T-cell (primary cell): ENCODE measurements at places on chromosomes 5 and 9.
A peak's percentile ranks its signal among the peaks of the same experiment; 100 is the strongest.

- no peak for DNase-seq
These were observed 18.3 kb upstream of the IL13 start for GRCh38 chr5:132639706-132640130.

- DNase-seq: no peak
These were observed 16.8 kb downstream of the NCS1 start for GRCh38 chr9:130188860-130189481.

- no peak for DNase-seq
These were observed 10.6 kb upstream of the EXOC3 start for GRCh38 chr5:432201-432927.

- no peak for DNase-seq
These were observed 63.2 kb downstream of the MED27 start for GRCh38 chr9:132016456-132016855.

DNA sequence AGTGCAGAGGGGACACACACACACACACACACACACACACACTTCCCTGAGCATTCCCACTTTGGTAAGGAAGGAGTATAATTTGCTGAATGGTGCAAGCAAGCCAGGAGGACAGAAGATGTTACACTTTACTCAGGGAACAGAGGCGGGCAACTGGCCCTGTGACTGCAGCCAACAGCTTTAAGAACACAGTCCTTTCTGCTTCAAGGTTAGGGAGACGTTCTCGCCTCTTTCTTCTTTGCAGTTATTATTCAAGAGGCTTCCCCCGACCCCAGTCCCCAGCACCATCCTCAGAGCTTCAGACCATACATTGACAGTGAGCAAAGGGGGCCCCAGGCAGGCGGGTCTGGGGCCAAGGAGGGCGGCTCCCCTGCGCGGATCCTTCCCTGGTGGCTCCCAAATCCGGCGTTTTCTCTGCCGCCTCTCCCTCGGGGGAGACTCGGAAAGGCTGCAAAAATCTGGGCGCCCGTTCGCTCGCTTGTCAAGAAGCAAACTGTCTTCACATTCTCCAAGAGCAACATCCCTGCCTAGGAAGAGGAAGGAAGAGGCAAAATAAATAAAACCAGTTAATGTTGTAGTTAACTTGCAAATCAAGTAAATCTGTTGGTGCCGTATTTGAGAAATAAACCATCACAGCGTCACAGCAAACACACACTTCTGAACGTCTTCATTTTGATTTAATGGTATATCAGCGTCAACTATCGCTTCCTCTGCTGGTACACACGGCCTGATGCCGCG lies 3.8 kb upstream of the LHX2 start:
- no peak for DNase-seq

GRCh38 chr5:149796836-149797235 lies 66.7 kb downstream of the PPARGC1B start:
- no peak for DNase-seq

- no peak for DNase-seq
These were observed 3.0 kb downstream of the PSMB7 start for GRCh38 chr9:124412228-124412575.

DNA sequence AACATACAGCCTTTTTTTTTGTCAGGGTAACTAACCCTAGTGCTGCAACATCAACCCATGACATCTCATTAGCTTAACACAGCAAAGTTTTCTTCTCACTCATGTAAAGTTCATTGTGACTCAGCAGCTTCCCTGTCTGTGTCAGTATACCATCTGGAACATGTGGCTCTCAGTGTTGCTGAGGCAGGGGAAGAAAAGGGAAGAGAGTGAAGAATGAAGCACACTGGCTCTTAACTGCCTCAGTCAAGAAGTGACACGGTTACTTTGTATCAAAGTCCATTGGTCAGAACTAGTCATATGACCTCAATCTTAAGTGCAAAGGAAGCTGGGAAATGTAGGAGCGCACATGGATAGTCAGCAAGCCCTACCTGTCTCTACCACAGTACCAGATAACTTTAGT lies 185.0 kb upstream of the ELL2 start:
- DNase-seq: no peak

DNA sequence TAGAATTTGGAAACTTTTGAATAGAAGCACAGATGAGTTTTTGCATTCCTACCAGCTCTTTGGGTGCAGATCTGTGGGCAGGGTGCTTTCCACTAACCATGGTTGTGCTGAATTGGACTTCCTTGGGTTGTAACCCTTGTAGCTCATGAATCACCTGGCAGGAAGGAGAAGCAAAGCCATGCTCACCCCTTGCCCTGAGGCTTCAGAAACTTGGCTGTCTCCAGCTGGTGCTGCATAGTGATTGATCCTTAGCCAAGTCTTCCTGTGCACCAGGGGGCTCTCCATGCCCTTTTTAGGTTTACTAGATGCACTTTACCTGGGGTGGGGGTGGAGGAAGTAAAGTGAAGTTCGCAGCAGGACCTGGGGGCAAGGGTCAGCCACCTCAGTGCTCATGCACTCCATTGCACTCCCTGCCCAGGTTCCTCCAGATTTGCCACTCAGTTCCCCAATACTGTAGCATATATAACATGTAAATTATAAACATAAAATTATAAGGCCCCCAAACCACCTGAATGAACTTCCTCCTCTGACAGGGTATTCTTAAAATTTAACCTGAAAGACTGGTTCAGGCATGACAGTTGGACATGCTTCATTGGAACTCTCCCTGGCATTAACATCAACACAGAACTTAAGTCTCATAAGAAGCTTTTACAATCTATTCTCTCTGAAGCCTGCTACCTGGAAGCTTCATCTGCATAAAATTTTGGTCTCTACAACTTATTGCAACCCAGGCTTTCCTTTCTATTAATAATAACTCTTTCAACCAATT lies 25.8 kb upstream of the IFNA14 start:
- no peak for DNase-seq

DNA sequence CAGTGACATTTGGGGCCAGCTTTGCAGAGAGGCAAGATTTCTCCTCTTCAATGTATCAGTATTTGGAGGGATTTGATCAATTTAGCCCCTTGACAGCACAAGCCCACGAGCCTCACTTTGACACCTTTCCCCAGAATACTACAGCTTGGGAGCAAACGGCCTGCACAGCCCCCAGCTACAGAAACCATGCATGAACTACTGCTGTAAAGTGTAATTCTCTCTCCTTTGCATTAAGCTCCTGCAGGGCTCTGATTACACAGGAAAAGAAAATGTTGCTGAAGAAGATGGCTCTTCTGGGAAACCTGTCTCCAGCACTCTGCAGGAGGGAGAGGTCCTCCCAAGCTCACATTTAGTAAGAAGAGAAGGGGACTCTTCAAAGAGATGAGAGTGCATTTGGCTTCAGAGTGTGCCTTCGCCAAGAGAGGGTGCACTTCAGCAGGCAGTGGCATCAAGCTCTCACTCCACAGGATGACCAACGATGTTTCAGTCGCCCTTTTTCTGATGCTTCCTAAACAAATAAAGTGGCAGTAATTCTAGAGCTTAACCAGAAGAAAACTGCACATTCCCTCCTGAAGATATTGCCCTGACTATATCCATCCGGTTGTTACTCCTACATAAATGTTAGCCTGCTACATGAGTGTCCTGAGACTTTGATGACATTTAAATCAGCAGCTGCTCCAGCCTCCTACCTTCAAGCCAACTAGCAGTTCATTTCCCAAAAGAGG lies 272.2 kb downstream of the AUH start:
- DNase-seq: no peak

GRCh38 chr5:1075931-1076330 lies 35.9 kb downstream of the SLC12A7 start:
- DNase-seq: no peak

- DNase-seq: no peak
These were observed 48.2 kb upstream of the TLR4 start for GRCh38 chr9:117656002-117656401.

DNA sequence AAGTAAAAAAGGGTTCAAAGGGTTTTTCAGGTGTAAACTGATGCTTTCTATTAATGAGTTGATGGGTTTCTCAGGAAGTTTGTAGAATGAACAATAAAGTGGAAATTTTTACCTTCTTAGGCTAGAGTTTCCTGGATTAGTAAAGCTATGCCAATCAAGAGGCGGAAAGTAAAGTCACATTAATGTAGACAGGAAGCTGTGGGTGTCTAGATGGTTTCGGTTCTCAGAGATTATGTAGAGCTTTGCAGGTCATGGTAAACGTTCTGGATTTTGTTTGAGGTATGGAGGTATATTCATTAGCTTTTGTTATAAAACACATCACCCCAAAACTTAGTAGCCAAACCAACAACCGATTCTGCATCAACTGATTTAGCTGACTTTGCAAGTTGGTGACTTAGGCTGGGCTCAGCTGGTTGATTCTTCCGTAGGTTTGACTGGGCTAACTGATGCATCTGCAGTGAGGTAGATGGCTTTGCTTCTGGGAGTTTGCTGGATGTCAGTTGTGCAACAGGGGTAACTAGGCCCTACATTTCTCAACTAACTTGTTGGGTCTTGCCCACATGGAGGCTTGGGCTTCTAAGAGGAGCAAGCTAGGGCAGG lies 273.8 kb downstream of the MSX2 start:
- DNase-seq: no peak

GRCh38 chr5:87136733-87137132 lies 130.9 kb upstream of the RASA1 start:
- no peak for DNase-seq

GRCh38 chr5:177309351-177310191 lies 2.1 kb downstream of the MXD3 start:
- peak; percentile 73 for DNase-seq

- DNase-seq: no peak
These were observed 22.9 kb downstream of the C5orf15 start for GRCh38 chr5:133945568-133945967.

GRCh38 chr5:132102101-132102701 lies 28.6 kb downstream of the CSF2 start:
- peak; percentile 45 for DNase-seq

DNA sequence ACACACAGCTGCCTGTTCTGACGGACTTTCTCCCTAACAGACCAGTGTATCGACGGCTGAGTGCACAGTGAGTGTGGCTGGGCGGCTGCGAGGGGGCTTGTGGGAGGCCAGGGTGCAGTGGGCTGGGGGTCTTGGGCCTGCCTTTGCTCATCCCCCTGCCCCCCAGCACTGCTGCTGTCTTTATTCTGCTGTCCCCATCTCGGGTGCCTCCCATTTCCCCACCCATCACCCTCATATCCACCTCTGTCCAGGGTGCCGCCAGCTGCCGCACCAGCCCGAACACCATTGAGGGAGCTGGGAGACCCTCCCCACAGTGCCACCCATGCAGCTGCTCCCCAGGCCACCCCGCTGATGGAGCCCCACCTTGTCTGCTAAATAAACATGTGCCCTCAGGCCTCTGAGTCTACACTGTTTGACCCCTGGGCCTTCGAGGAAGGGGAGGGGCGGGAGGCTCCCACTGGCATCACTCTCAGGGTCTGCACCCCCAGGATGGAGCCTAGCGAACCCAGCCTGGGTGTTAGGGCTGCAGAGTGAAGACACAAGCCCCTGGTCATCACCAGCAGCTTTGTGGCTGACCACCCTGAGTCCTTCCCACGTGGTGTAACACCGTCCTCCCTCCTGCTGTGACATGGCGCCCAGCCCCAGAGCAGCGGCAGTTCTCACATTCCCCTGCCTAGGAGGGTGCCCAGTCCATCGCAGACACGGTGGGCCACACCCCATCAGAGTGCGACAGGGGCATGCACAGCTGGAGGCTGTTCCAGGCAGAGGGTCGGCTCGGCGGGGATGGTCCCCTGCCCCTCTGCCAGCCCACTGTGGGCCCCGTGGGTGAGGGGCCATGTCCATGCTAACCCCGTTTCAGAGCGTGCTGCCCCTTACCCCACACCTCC lies 4.0 kb downstream of the LCN2 start:
- no peak for DNase-seq

DNA sequence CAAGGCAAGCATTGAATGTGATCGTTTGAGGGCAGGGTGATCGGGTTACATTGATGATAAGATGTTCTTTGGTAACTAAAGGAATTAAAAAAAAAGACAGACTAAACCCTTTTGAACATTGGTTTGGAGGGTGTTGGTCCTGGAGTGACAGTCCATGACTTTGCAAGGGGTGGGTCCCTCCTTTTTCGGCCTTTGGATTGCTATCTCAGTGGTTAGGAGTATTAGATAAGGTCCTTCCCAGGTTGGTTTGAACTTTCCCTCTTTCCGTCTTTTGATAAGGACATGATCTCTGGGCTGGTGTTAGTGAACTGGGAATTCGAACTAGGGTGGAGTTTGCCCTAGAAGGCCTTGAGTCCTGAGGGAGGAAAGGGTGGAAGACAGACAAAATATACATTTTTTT lies 5.4 kb upstream of the ABO start:
- no peak for DNase-seq

DNA sequence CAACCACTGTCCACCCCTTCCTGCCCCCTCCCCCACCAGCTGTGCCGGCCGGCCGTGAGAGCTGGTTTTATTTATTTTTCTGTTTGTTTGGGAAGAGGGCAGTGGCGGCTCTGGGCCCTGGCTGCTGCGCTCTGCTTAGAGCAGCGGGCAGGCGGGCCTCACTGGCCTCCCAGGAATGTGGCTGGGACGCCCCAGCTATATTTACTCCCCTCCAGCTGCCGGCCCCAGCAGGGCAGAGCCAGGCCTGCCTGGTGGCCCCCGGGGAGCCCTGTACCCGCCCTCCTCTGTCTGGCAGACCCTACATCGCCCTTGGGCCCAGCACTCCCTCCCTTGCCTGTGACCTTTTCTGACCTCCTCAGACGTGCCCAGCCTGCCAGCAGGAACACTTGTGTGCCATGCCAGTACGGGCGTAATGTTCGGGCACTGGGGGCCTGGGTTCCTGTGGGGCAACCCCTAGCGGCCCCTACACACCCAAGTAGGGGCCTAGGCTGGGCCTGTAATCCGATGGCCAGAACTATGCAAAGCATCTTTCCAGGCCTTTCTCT lies 7.7 kb downstream of the CXXC5 start:
- no peak for DNase-seq

DNA sequence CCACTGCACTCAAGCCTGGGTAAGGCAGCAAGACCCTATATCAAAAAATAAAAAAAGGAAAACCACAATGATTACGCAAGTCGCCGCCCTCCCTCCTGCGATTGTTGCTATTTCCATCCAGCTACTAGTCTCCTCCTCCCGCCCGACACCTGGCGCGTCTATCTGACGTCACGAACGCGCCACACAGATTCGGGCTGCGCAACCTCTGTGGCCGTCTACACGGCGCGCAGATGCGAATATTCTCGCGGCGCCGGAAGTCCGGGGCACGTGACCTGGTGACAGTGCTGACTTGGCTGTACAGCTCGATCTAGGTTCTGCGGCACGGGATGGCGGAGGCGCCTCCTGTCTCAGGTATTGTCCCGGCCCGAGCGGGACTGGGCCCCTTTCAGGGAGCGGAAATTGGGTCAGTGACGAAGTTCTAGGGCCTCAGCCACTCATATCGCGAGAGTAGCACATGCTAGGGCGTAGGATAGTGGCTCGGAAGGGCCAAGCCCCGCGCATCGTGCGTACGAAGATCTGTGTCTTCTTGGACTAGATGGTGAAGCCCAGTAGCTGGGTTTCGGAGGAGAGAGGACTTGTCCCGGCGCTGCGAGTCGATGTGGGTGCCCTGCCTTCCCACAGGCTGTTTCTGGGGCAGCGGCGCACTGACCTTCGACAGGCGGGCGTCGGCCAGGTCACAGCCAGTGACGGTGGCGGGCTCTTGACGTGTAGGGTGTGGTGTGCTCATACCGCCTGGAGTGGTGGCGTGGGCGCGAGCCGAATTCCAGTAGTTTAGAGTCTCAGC lies at the start of gene NFX1:
Gene NFX1, plus strand, starts transcription at position 270 of the 784 bp plus-strand sequence. Its CDS starts 57 bp downstream, at position 327.
- peak; percentile 99 for DNase-seq
